ENCODE measurements at places on chromosomes 11 and 22. TPM values are rescaled to one million over a fixed set of nuclear protein-coding genes. Genes with fewer than 3 reads are reported as not detected.

DNA sequence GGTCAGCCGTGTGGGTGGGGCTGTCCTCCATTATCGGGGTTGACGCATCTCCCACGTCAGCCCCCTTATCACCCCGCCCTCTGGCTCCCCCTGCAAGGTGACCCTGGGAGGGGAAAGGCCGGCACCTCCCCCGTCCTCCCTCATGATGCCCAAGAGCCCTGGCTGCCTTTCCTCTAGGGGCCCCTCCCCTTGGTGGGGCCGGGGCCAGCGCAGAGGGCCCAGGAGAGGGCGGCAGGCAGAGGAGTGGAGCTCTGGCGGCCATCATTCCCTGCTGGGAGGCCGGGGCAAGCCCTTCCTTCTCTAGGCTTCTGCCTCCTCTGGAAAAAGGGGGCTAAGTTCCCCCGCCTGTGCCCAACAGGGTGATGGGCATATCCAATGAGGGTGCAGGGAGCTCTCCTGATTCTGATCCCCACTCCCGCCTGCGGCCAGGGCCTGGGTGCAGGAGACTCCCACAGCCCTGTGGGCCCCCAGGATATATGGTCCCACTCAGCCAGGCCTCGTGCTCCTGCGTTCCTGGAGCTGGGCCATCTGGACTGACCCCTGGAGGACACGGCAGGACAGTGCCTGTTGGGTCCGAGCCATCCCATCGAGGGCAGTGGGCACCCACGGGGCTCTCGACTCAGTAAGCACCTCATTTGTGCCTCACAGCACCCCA, 12.3 kb downstream of the MYRF start:
- DNase-seq = no peak

GRCh38 chr11:94398101-94398500, 3.1 kb downstream of the GPR83 start:
- no peak for DNase-seq

DNA sequence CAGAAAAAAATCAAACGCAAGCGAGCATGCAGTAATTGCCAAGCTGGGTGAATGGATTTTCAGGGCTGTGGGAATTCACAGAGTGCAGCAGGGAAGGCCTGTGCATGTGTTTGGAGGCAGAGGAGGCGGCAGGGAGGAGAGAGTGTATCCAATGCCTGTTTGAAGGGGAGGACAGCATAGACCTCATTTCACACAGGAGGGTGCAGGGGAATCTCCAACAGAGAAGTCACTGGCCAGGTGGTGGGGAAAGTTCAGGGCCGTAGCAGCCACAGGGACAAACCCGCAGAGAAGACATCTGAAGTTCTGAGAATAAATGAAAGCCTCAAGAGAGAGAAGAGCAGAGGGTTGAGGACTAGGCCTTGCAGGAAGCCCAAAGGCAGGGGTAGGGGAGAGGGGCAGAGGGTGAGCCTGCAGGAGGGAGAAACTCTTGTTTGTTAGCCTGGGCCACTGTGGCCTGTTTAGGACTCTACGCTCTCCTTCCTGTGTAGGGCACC, 19.2 kb upstream of the KDM2A start:
- no peak for DNase-seq

Gene NOX4
- 29.6 TPM for total RNA-seq

Gene MYO18B
- total RNA-seq = 0.38 TPM
